ENCODE measurements at places on chromosomes 5 and 9.

- no peak for DNase-seq
Measured at GRCh38 chr5:78899922-78900362, 85.2 kb downstream of the ARSB start.

GRCh38 chr9:128002959-128003358, 22.2 kb upstream of the EEIG1 start:
- DNase-seq, result no peak

DNA sequence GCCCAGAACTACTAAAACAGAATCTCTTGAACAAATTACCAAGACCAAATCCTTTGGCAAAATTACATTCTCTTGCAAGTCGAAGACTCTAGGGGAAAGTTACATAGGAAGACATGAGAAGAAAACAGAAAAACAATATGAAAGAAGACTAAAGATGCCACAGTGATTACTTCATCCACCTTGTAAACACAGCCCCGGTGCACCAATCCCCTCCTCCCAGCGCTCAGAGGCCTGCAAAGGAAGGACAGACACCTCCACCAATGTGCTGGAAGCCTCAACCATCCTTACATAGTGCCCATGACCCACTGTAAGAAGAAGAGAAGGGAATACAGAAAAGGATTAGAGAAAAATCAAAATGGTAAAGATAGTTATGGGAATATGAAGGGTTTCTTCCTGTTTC, 218.5 kb downstream of the SPOCK1 start:
- no peak for DNase-seq

- no peak for DNase-seq
Measured at GRCh38 chr5:172110260-172110815, 77.7 kb downstream of the STK10 start.

Measured in brain pericyte (primary cell).